ENCODE measurements at places on chromosomes 11 and 22.
A peak's percentile ranks its signal among the peaks of the same experiment; 100 is the strongest.

DNA sequence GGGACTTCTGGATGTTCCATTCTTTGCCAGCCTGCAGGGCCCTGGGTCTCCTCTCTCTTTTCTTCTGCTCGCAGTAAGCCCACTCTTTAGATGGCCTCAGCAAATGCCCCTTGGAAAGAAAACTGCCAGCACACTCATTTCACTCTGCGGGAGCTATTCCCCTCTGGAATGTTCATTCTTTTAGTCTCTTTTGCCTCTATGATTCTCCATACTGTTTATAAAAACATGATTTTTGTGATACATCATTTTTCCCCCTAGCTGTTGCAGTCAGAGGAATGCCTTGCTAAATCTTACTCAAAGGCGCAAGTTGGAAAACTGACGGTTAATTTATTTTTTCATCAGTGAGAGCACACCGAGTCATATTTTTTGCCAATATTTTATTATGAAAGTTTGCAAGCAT, 184.9 kb downstream of the SNX19 start:
- DNase-seq, result no peak

GRCh38 chr22:37599153-37599552, 9.5 kb upstream of the GGA1 start:
- no peak for DNase-seq

DNA sequence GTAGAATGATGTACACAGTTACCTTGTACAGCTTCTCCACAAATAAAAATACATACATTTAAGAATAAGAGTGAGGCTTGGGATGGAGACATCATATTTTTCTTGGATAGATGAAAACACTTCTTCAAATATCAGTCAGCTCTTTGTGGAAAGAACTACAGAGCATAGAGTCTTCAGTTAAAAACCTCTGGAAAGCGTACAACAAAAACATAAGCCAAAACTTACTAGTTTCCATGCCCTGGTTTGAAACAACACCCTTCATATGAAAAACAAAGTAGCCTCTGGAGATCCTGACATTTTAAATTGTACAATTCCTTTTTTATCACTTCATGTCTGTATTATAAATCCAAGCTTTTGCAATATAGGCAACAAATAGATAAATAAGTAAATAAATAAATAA, 7.0 kb upstream of the CEP126 start:
- DNase-seq, result no peak

DNA sequence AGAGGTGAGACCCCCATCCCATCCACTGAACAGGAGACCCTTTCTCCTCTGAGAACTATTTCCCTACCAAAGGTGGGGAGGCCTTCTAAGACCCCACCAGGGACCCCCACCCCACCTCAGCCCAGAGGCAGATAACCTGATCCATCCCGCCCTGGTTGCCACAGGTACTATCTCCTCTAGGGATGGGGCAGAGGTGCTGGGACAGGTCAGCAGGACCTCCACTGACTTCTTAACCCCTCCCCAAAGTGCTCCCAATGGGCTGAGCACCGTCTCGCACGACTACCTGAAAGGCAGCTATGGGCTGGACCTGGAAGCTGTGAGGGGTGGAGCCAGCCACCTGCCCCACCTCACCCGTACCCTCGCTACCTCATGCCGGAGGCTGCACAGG, 4.3 kb downstream of the INPPL1 start:
- DNase-seq, result no peak

- no peak for DNase-seq
These were observed 1.8 kb downstream of the BCL9L start for GRCh38 chr11:118923721-118924587.

DNA sequence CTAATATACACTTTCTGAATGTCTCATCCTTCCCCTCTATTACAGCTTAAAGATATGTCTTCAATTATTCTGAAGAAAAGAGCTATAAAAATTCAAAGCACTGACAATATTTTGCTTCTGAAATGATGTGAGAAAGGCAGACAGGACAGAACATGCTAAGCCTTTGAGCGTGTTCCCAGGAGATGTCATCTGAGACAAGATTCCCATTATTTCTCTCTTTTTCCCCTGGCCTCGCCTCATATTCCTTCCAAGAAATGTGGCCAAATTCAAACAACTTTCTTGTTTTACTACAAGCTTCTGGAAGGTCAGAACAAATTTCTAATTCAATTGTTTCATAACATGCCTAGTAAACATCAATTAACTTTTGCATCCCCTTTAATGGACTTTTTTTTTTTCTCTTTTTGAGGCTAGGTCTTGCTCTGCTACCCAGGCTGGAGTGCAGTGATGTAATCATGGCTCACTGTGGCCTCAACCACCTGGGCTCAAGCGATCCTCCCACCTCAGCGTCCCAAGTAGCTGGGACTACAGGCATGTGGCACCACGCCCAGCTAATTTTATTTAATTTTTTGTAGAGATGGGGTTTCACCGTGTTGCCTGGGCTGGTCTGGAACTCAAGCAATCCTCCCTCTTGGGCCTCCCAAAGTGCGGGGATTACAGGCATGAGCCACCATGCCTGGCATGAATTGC, 37.1 kb upstream of the NFRKB start:
- no peak for DNase-seq

DNA sequence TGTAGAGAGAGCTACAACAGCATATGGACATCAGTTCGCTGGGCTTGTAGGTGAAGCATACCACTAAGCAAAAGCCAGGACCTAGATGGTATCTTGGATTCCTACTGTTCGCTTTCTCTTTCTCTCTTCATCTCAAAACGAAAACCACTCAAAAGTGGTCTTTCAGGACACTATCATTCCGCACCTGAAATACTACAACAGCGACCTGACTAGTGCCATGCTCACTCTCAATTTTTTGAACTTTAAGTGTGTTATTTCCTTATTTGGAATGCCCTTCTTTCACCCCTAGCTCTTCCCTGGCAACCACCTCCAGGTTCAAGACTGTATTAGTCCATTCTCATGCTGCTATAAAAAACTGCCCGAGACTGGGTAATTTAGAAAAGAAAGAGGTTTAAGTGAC, 59.2 kb downstream of the CCDC83 start:
- no peak for DNase-seq

- no peak for DNase-seq
These were observed 85.9 kb downstream of the TIMP3 start for GRCh38 chr22:32887324-32887980.

- no peak for DNase-seq
These were observed 21.9 kb downstream of the PC start for GRCh38 chr11:66936311-66936711.

DNA sequence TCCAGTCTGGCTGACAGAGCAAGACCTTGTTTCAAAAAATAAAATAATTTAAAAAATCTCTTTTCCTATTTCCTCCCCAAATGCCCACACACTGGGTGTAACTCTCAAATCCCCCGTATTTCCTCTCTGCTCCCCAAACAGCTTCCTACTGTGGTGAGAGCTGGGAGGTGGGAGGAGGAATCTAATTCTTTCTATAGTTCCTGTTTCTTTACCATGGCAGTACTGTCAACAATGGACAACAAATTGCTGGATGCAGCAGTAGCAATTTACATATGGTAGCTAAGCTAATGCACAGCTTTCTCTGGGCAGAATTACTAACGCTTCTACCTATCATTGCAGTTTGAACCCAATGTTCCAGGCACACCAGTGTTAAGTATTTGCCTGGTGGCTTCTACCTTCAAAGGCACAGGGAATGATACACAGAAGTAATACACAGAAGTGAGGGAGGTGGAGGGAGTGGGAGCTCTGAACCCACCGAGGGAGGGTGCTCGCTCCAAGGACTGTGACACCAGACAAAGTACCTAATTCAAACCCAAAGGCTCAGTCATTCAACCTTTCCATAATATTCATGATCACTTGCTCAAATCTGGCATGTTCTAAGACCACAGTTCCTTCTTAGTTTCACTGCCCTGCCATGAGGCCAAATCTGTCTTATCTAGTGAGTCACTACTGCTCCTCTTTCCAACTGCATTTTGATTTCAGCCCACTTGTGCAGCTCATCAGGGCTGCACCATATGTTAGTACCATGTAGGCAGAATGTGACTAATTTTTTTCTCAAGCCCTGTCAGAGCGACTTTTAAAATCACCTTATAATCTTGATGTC, 37.9 kb downstream of the CELF1 start:
- DNase-seq, result no peak

GRCh38 chr22:33969045-33969444, 48.8 kb upstream of the LARGE1 start:
- no peak for DNase-seq

GRCh38 chr22:36862251-36863242, 1.7 kb downstream of the NCF4 start:
- DNase-seq, result no peak

GRCh38 chr11:107006076-107006833, 12.0 kb downstream of the GUCY1A2 start:
- DNase-seq, result no peak

- DNase-seq, result no peak
These were observed 5.0 kb downstream of the DPF2 start for GRCh38 chr11:65338676-65339075.

DNA sequence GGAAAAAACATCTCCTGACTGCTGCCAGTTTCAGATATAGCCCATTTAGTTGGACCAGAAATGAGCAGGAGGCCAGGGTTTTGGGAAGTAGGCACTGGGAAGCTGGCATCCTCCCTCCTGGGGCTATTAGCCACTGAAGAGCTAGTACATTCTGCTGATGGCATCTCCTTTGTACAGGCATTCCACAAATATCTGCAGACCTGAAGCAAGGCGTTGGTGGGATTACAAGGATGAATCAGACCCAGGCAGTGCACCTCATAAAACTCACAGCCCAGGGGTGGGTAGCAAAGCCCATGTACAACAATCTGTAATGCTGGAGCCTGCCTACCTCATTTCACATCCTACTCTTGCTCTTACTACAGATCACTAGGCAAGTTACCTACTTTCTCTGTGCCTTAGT, 27.5 kb upstream of the POU2AF1 start:
- DNase-seq, result no peak

- peak; percentile 17 for DNase-seq
These were observed 33.4 kb downstream of the GDPD5 start for GRCh38 chr11:75492181-75492820.

GRCh38 chr11:43359422-43359818, 700 bp downstream of the TTC17 start:
- DNase-seq, result no peak

- no peak for DNase-seq
These were observed 10.9 kb upstream of the SC5D start for GRCh38 chr11:121281698-121282097.

GRCh38 chr22:29148826-29149225, 56.9 kb upstream of the EMID1 start:
- no peak for DNase-seq

DNA sequence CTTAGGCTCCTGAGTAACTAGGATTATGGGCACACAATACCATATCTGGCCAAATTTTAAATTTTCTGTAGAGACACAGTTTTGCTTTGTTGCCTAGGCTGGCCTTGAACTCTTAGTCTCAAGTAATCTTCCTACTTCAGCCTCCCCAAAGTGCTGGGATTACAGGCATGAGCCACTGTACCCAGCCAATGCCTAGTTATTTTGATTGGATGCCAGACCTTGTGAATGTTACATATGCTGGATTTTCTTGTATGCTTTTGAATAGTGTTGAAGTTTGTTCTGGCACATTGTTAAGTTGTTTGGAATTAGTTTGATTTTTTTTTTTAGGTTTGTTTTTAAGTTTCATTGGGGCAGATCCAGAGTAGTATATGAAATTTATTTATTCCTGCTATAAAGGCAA, 110.7 kb upstream of the ANO5 start:
- no peak for DNase-seq

- no peak for DNase-seq
These were observed 594 bp downstream of the NRXN2 start for GRCh38 chr11:64722141-64723065.

- DNase-seq, result no peak
These were observed 892.9 kb downstream of the OPCML start for GRCh38 chr11:132639403-132639802.

DNA sequence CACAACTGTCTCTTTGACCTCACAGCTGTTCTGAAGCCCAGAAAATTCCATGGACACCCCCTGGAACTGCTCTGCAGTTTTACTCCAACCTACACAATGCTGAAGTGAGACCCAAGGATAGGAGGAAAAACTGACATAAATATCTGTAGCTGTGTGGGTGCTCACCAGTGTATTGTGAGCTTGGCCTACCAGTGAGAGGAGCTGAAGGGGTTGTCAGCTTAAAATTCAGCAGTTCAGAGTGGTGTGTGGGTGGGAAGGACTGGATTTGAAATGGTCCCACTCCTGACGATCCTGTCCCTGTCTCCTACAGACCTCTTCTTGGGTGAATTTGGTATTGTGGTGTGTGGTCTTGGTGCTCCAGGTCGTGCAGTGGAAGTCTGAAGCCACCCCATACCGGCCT, 2.2 kb downstream of the TMEM223 start:
- DNase-seq, result no peak

GRCh38 chr22:31210556-31211421, 1.3 kb upstream of the LIMK2 start:
- DNase-seq, result no peak

DNA sequence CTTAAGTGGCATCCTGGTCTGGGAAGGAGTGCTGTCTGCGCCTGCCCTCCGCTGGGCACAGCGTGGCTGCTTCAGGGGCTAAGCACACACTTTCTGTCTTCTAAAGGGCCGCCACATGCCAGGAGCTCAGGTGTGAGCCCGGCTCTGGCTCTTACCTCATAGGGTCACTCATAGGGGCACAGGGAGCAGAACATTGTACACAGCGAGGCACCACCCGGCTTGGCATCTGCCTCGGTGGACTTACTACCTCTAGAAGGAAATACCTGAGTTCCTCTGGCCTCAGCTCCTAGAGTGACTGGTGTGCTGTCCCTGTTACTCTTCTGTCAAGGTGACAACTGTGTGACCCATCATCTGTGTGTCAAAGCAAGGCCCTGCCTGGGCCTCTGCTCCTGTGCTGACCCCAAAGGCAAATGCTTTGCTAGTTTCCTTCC, 13.4 kb downstream of the NEAT1 start:
- no peak for DNase-seq

DNA sequence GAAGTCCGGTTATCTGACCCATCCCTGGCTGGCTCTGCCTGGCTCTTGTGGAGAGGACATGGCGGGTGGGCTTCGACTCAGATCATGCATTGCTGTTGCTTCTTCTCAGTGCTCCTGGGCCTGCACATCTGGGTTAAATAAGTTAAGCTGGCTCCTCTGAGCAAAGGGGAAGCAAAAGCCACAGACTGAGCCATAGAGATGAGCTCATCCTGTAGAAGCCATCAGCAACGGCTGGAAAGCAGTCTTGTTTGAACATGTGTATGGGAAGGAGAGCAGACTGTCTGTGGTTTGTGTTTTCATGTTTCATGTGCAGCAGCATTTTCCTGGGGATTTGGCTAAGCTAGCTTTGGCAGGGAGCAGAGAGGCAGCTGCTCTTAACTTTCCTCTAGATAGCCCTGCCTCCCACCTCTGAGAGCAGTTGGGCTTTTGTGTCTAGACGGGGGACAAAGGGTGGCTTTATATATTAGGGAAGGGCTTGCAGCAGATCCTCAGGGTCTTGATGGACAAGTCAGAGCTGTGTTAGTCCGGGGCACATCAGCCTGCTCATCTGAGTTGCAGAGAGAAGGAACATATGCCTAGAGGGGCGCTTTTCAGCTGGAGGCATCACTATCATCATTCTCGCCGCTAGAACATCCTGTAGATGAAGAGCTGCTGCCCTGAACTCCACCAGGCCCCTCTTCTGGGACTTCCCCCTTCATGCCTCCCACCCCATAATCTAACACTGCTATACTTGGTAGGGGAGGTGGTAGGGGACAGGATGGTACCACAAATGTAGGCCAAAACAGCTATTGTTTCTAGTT, 14.9 kb downstream of the DCPS start:
- DNase-seq, result no peak

- DNase-seq, result no peak
These were observed 22.9 kb downstream of the RAB38 start for GRCh38 chr11:88152381-88152780.

GRCh38 chr11:13214276-13214675, 63.3 kb upstream of the BMAL1 start:
- no peak for DNase-seq

- no peak for DNase-seq
These were observed 4.8 kb downstream of the DSCAML1 start for GRCh38 chr11:117792241-117792640.

All from stimulated activated CD8-positive, alpha-beta memory T cell treated with anti-CD3 and anti-CD28 coated beads, Interleukin-4, amount 100 ng/mL, for 4 hours (primary cell).